AG04450 (cell line): ENCODE measurements at places on chromosomes 2 and 18. TPM values are rescaled to one million over a fixed set of nuclear protein-coding genes. Genes with fewer than 3 reads are reported as not detected.

- no peak for DNase-seq
Measured at GRCh38 chr2:199679883-199680282, 171.1 kb downstream of the FTCDNL1 start.

DNA sequence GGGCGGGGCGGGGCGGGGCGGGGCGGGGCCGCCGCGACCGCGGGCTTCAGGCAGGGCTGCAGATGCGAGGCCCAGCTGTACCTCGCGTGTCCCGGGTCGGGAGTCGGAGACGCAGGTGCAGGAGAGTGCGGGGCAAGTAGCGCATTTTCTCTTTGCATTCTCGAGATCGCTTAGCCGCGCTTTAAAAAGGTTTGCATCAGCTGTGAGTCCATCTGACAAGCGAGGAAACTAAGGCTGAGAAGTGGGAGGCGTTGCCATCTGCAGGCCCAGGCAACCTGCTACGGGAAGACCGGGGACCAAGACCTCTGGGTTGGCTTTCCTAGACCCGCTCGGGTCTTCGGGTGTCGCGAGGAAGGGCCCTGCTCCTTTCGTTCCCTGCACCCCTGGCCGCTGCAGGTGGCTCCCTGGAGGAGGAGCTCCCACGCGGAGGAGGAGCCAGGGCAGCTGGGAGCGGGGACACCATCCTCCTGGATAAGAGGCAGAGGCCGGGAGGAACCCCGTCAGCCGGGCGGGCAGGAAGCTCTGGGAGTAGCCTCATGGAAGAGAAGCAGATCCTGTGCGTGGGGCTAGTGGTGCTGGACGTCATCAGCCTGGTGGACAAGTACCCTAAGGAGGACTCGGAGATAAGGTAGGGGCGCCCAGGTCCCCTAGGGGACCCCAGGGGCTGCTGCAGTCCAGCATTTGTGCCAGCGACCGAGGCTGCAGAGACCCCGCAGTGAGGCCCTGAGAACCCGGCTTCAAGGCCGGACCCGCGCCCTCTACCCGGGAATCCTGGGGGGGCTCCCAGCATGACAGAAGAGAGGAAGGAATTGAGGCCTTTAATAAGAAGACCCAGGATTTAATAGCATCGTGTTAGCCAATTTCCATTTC, at the start of gene KHK:
Gene KHK, plus strand, starts transcription at position 49 of the 870 bp plus-strand sequence. Its CDS starts 488 bp downstream, at position 537.
- no peak for DNase-seq

DNA sequence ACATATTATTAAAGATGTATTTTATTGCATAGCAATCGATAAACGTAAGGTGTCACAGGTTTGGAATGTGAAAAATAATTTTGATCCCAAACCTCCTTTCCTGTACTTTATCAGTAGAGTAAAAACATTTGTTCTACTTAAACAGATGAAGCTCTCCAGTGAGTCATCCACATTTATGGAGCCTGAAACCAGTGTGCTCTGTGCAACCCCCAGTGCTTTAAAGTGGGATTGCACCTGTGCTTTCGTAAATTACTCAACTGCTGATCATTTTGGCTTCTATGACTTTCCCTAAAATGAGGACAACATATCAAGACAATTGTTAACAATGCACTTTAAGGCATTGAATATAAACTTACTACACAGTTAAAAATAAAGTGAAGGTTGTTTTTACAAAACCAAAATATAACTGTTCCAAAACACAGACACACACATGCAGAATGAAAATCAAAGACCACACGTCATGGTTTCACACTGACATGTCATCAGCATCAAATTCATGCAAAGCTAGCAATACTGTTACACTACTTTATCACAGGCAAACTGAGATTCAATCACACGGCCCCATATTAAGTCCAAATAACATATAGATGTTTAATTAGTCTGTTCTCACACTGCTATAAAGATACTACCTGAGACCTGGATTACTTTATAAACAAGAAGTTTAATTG, 9.7 kb downstream of the TMEM18 start:
- peak; percentile 44 for DNase-seq

DNA sequence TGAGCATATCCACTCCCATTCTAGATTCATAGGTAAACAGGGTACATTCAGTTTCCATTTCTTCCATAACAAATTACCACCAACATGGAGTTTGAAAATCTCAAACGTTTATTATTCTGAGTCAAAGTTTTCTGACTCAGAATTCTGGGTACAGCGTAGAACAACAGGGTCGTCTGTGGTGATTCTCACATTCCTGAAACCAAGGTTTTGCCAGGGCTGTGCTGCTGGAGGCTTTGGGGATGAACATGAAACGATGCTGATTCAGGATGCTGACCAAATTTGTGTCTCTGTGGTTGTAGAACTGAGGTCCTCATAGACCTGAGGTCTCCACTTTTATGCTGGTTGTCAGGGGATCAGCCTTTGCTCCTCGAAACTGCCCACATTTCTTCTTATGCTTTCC, 255.7 kb downstream of the DSEL start:
- DNase-seq, result no peak

Gene TYMS
- polyA plus RNA-seq, result 43.0 and 46.6 TPM in 2 replicates
